ENCODE measurements at places on chromosomes 2 and 18.

- DNase-seq = no peak
These were observed 367.8 kb upstream of the HS6ST1 start for GRCh38 chr2:128686497-128686859.

GRCh38 chr2:217834744-217835513 lies 167.9 kb downstream of the TNS1 start:
- no peak for DNase-seq

- no peak for DNase-seq
These were observed 165.6 kb downstream of the KLHL29 start for GRCh38 chr2:23550553-23550952.

- DNase-seq = no peak
These were observed 39.5 kb upstream of the IMP4 start for GRCh38 chr2:130303169-130303568.

DNA sequence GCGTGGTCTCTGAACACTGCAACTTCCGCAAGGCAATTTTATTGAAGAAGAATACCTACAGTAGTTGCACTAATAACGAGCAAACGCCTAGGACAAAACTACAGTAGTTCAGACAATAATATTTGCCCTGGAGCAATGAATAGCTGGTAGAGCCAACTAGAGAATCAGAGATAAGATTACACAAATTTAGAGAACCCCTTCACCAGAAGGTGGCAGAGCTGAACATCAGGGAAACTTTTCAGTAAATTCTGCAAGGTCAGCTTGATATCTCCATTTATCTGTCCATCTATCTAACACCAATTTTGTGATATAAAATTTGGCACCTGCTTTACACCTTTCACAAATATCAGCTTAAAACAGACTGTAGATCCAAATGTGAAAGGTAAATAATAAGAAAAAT lies 43.8 kb downstream of the CDH19 start:
- peak; percentile 47 for DNase-seq

DNA sequence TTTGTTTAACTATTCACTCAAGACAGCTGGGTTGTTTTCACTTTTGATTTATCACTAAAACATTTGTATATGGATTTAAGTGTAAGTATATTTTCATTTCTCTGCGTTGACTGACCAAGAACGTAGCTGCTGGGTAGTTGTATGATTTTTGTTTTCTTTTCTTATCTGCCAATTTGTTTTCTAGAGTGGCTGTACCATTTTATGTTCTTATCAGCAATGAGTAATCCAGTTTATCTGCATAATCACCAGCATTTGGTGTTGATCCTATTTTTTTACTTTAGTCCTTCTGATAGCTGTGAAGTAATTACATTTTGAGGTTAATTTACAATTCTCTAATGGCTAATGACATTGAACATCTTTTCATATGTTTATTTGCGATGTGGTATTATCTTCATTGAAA lies 1178.4 kb upstream of the TMEFF2 start:
- no peak for DNase-seq

DNA sequence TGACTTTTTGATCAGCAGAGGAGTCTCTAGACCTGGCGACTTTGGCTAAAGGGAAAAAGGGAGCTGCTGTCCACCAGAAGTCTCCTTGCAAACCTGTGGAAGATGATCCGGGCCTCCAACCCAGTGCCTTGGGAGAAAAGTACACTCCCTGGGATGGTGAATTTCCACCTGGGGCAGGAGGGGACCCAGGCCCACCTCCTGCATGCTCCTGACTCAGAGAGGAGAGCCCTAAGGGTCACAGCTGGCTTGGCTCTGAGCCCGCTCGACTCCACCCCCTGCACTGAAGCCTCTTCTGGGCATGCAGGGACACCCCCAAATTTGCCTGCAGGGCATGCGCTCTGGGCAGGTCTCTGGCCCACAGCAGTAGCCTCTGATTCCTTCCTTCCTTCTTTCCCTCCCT lies 66.5 kb downstream of the PDCL3 start:
- DNase-seq = no peak

- DNase-seq = no peak
These were observed 118.4 kb upstream of the PXDN start for GRCh38 chr2:1862608-1863280.

DNA sequence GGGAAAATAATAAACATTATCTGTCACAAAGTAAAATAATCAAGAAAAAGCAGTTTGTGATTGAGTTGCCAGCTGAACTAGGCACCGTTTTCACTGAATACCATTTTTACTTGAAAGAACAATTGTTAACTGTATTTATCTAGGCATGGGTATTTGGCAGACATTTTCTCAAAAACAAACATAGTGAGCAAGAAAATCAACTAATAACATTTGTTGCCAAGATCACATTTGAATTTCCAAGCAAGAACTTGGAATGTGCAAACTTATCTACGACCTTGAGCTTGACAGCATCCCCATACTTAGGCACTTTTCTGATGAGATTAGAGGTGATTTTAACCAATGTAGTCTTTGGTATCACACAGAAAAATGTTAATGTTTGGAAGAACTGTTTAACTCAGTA lies 16.7 kb downstream of the SS18 start:
- no peak for DNase-seq

- DNase-seq = no peak
These were observed 19.4 kb upstream of the KCNF1 start for GRCh38 chr2:10892316-10892715.

- peak; percentile 79 for DNase-seq
These were observed 32.7 kb downstream of the SIX3 start for GRCh38 chr2:44974064-44974715.

DNA sequence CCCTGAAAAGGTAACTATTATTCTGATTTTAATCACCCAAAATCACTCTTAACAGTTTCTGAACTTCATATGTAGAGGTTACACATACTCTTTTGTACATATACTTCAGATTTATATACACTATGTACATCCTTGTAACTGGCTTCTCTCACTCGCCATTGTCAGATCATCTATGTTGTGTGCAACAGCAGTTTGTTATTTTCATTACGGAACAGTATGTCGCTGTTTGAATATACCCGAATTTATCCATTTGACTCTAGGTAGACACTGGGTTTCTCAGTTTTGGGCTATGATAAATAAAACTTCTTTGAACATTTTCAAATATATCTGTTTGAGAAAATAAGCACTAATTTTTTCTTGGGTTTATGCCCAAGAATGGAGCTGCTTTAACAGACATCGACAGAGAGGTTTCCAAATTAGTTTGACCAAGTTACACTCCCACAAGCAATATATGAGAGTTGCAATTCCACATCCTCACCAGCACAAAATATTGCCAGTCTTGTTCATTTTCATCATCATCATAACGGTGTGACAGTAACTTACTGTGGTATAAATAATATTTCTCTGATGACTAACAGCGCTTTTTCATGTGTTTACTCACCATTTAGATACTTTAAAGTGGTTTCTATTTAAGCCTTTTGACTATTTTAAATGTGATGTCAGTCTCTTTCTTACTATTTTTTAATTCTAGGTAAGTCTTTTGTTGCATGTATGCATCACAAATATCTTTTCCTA lies 80.9 kb downstream of the SMC6 start:
- no peak for DNase-seq

DNA sequence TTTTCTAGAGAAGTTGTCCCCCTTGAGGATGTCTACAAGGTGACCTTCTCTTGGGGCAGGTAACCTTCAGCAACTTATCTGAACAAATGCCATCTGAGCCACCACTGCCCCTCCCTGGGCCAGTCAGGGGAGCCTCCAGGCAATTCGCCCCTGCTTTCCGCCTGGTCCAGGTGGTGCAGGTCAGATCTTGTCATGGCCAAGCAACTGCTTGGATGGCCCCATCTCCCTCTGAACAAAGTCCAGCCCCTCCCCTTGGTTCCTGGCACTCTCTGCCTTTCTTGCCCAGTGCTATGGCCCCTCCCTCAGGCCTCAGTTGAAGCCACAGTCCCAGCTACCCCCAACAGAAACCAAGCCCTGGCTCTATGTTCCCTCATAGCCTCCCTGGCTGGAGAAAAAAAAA lies 138.7 kb downstream of the ALPK2 start:
- DNase-seq = no peak

DNA sequence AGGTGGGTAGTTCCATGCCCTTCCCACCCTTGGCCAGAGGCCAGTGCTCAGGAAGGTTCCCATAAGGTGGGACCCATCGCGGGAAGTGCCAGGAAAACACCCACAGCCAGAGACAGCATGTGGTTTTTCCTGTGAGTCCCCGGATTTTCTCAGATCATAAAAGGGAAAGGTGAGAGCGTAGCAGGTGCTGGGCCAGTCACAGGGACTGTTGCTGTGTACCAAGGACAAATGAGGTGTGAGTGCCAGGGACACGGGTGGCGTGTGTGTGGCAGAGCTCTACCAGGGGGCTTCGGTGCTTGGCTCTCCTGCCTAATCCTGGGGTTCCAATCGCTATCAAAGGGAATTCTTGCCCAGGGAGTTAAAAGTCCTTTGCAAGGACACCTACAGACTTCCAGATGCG lies 159.6 kb upstream of the SMAD2 start:
- no peak for DNase-seq

- no peak for DNase-seq
These were observed 73.6 kb upstream of the PSMD14 start for GRCh38 chr2:161234627-161235026.

DNA sequence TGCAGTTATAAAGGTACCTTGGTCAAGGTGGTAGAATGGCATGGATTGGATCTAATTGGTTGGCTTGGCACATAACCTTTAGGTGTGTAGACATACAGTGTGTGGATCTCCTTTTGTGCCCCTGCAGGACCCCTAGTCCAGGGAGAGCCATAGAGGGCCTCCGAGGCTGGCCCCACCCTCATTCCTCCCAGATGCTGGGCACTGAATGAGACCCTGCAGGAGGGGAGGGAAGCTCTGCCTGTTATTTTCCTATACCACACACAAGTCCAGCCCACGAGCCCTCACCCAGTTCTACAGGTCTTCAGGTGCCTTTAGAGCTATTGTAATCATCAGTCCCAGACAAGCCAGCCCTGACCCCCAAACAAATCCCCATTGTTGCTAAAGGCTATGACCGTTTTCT lies 58.9 kb downstream of the KCNF1 start:
- no peak for DNase-seq

GRCh38 chr2:166762746-166763145 lies 125.5 kb upstream of the XIRP2 start:
- DNase-seq = no peak

GRCh38 chr2:154182008-154182407 lies 310.3 kb downstream of the GALNT13 start:
- no peak for DNase-seq

GRCh38 chr2:55775828-55776227 lies 82.2 kb upstream of the PNPT1 start:
- no peak for DNase-seq

DNA sequence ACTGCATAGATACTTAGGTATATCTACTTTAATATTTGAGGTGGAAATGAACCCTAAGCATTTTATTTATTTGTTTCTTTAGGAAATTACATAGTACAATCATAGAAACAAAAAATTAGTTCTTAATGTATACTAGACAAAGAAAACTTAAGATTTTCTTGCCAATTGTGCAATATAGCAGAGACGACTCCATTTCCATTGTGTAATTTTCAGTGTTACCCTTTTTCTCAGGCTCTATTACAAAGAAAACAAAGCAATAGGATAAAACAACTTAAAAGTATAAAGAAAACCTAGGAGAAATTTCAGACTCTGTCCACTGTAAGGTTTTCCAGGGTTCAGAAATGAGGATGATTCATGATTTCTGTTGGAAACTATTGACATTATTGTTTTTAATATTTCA lies 89.0 kb upstream of the SERTAD2 start:
- no peak for DNase-seq

DNA sequence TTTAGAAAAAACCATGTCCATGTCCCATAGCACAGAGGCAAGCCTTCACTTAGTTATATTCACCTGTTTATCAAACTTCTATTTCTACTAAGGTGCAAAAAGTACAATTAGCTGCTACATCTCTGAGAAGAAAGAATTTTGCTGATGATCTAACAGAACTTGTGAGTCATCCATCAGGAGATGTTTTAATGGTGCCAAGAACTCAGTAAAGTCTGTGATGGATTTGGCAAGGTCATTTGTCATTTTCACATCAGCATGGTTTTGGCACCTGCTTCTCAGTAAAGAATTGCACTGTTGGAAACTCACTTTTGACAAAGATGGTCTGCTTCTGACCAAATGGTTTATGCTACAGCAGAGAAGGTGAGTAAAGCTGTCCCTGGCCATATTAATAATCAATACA lies 195.7 kb upstream of the TMEFF2 start:
- no peak for DNase-seq

GRCh38 chr2:82652117-82652516 lies 1807.0 kb downstream of the SUCLG1 start:
- DNase-seq = no peak

- DNase-seq = no peak
These were observed 29.3 kb upstream of the HS6ST1 start for GRCh38 chr2:128347701-128348539.

- no peak for DNase-seq
These were observed 328 bp upstream of the INHBB start for GRCh38 chr2:120345608-120346007.

GRCh38 chr2:15241201-15241600 lies 319.9 kb downstream of the NBAS start:
- DNase-seq = no peak

- DNase-seq = no peak
These were observed 8.2 kb downstream of the WDR54 start for GRCh38 chr2:74429487-74430451.

DNA sequence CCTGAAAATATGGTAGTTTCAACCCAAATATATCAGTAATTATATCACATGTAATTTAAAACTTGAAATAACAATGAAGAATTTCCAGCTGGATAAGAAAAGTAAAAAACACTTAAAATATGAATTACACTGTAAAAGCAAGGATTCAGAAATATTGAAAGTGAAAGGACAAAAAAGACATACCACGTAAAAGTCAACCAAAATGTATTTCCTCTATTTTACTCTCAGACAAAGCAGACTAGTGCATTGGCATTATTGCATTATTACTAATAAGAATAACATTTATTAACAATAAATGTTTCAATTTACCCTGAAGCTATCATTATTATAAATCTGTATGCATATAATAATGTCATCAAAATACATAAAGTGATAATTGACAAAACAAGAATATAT lies 445.1 kb upstream of the TRIB2 start:
- no peak for DNase-seq

- DNase-seq = no peak
These were observed 75.5 kb downstream of the DDX1 start for GRCh38 chr2:15666861-15667808.

GRCh38 chr18:64202863-64203262 lies 54.0 kb upstream of the LINC00305 start:
- DNase-seq = no peak

DNA sequence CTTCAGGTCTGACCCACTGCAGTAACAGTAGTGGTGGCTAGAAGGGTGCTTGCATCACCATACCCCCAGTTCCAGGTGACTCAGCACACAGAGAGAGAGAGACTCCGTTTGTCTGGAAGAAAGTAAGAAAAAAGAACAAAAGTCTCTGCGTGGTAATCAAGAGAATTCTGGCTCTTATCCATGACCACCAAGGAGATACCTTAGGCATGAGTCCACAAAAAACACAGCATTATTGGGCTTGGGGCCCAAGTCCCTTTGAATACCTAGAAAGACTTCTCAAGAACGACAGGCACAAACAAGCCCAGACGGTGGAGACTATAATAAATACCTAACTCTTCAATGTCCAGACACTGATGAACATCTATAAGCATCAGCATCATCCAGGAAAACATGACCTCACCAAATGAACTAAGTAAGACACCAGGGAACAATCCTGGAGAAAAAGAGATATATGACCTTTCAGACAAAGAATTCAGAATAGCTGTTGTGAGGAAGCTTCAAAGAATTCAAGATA lies 21.7 kb upstream of the BAZ2B start:
- no peak for DNase-seq

- DNase-seq = no peak
These were observed 147.3 kb downstream of the ALPK2 start for GRCh38 chr18:58481321-58482180.

Measured in SHP77 (cell line).